ENCODE measurements at places on chromosomes 12 and 14.
A peak's percentile ranks its signal among the peaks of the same experiment; 100 is the strongest.

DNA sequence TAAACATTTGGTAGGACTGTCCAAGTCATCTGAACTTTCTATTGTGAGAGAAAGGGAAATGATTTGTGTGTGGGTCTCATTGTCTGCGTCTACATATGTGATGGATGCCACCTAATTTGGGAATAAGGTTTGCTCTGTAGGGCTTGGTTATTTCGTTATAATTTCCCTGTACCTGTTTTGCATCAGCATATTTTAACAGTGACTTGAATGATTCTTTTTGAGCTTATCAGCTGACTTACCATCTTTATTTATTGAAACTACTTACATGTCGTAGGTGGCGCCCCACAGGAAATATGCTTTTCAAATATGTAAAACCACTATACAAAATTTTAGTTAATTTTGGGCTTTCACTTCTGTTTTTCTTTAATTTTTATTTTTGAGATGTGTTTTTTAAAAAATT, 56.5 kb upstream of the BCAT1 start:
- no peak for DNase-seq

GRCh38 chr14:102584871-102585869, 7.3 kb upstream of the RCOR1 start:
- DNase-seq: no peak

GRCh38 chr12:59282999-59283398, 312.8 kb upstream of the SLC16A7 start:
- no peak for DNase-seq

- DNase-seq: peak; percentile 80
Measured at GRCh38 chr12:108838194-108839017, 19.0 kb downstream of the SSH1 start.

DNA sequence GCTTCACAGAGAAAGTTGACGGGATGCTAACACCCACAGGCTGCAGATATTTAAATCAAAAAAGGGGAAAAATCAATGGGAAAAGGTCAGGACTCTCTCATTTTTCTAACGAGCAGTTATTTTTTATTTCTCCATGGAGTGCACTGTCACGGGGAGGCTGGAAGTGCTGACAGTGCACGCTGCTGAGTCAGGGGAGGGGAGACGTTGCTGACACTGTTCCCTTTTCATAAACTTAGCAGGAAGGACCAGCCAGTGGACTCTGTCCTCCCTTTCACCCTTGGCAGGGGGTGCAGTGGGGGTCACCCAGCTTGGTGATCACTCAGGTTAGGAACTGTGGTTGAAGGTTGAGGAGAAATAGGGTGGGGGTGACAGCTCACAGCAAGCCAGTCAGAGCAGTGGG, 65.6 kb upstream of the FUT8 start:
- no peak for DNase-seq

DNA sequence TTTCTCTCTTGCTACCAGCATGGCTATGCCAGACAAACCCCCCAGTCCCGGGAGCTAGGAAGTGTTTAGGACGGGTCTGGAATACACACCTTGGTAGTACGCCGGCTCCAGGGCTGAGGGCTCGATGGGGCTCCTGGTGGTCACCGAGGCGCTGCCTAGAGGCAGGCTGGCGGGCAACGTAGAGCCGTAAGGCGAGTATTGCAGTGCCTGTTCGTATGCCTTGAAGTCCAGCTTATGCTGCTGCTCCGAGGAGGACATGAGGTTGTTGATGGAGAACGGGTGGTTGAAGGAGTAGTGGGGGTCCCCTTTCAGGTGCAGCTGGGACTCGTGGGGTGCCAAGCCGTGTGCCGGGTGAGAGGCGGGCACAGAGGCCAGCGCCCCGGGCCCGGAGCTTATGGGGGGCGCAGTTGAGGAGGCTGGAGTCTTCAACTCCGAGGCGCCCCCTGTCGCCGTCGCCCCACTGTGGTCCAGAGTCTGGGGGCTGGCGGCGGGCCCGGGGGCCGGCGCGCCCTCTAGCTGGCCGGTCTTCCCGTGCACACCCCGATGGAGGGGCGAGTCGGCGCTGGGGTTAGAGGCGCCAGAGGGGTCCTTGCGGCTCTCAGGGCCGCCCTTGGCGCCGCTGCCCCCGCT, 3.6 kb downstream of the FOXA1 start:
- DNase-seq: no peak

DNA sequence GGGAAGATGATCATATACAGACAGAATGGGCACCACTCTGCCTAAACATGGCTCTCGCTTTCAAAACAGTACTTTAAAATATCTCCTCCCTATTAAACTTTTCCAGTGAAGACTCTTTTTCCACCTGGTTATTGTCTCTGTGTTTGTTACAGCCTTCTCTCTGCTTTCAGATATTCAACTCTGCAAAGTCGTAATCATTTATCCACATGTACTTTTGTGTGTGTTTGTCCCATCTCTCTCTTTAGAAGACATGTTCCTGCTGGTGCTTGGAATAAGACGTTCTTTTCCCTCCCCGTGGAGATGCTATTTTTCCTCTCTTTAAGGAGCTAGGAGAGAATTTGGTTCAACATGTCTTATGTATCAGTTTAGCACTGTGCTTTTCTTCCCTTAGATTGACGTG, 45.1 kb downstream of the ETV6 start:
- DNase-seq: no peak

- no peak for DNase-seq
Measured at GRCh38 chr12:120314220-120314619, 12.1 kb downstream of the SIRT4 start.

GRCh38 chr14:22821193-22822015, 6.2 kb upstream of the SLC7A7 start:
- no peak for DNase-seq

- no peak for DNase-seq
Measured at GRCh38 chr12:124073356-124074035, 100.5 kb downstream of the ZNF664 start.

DNA sequence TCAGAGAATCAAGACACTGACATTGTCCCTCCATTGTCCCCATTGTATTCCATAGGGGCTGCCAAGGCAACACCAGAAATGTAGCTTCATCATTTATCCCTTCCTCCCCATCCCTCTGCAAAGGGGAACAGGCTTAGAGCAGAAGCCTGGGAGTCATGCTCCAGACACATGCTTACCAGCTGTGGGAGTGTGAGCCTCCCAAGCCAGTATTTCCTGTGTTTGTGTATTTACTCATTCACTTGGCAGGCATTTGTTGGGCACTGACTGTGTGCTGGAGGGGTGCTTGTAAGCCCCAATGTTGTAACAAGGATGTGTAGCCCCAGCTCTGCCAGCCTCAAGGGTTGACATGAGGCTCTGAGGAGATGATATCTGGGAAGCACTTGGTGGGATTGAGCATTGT, 46.0 kb upstream of the TCL1A start:
- DNase-seq: no peak

GRCh38 chr12:46944088-46944487, 118.3 kb upstream of the SLC38A4 start:
- DNase-seq: no peak

GRCh38 chr14:101772770-101773169, 11.3 kb downstream of the PPP2R5C start:
- DNase-seq: peak; percentile 13

DNA sequence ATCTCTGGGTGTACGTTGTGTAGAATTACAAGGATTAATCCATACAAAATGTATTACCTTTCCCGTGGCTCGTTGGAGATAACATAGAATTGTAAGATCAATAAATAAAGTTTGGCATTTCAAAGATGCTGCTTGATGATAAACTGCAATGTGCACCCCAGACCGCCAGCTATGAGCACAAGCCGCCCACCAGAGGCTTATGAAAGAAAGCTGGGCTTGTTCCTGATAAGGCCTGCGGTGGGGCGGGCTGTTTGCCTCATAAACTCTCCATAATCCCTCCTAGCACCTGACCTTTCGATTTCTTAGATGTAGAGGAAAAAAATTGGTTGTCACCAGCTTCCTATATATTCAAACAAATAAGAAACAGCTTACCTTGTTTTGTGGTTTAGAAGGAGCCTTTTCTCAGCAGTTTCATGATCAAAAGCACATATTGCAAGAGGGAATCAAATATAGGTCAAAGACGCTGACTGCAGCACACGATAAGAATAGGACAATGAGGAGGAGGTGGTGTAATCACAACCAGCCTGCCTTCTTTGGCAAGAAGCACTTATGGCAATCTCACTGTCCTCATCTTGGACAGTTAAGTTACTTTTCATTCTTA, 293.6 kb downstream of the RMST start:
- DNase-seq: no peak

DNA sequence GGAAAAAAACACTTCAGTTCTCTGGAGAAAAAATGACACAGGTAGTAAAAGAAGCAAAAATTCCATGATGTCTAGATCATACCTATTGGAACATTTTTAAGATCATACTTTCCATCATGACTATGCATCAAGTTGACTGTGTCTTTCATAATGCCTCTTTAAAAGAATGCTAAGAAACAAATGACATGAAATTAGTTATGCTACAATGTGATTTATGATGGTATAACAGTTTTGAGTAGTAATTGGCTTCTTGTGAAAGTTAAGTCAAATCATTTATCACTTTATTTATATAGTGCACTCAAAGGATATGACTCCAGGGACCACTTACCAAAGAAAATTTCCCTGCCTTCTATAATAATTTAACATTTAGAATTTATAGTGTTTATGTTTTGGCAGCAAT, 28.5 kb downstream of the RASSF9 start:
- DNase-seq: no peak

- no peak for DNase-seq
Measured at GRCh38 chr12:105228494-105228893, 7.5 kb downstream of the APPL2 start.

- no peak for DNase-seq
Measured at GRCh38 chr14:35346738-35347322, 54.6 kb downstream of the PSMA6 start.

- peak; percentile 24 for DNase-seq
Measured at GRCh38 chr14:53399057-53399456, 245.9 kb upstream of the DDHD1 start.

GRCh38 chr12:93689076-93689834, 12.1 kb downstream of the CRADD start:
- no peak for DNase-seq

DNA sequence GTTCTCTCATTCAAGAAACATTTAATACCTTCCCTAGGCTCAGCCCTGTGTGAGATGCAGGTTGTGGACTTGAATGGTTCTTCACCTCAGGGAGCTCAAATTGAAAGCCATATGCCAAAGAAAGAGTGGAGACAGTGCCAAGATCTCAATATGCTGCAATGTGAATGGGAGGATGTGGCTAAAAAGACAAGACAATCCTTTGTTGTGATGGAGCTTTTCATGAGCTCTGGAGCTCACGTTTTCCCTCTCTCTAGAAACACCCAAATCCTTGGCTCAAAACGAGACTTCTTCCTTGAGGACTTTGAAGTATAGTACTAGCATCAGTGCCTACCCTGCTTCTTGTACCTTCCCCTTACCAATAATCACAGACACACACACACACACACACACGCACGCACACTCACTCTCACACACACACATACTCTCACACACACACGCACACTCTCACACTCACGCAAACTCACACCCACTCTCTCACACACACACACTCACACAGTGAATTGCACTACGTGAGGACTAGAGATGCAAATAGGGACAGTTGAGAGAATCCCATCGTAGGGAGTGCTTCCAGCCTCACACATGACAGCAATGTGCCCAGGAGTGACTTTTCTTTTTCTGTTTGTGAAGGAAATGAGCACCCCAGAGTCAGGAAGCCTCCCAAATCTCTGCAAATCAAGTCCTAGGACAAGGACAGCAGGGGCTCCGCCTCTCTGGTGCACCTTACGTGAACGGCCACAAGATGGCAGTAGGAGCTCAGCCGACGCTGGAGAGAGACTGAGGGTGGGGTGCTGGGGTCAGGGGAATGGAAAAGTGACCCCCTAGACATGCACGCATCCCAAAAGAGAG, 231.4 kb downstream of the PCNX1 start:
- DNase-seq: peak; percentile 21

- no peak for DNase-seq
Measured at GRCh38 chr14:69325646-69326265, 65.8 kb downstream of the GALNT16 start.

- no peak for DNase-seq
Measured at GRCh38 chr12:130665753-130666152, 50.3 kb downstream of the RIMBP2 start.

GRCh38 chr12:49336645-49337584, at the start of gene C1QL4:
TSS of gene C1QL4 (minus strand) at chr12:49337188. CDS start at chr12:49336477, 711 bp downstream.
- peak; percentile 86 for DNase-seq

GRCh38 chr12:3032770-3033538, 44.2 kb upstream of the TSPAN9 start:
- no peak for DNase-seq

DNA sequence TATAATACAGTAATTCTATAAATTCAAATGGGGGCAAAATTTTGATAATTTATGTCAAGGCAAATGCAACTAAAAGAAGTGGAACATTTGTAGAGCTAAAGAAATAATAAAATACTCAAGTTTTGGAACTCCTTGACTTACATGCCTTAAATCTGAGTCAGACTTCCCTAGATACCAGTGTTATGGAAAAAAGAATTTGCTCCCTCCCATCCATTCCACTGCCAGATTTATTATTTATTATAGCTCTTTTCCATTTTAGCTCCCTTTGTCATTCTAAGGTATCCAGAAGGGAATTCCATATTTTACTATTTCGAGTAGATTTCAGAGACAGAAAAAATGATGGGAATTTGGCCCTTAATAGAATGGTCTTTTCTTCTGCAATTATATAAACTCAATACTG, 44.0 kb downstream of the RHOJ start:
- DNase-seq: no peak

GRCh38 chr12:130298322-130299021, 39.2 kb upstream of the PIWIL1 start:
- no peak for DNase-seq

GRCh38 chr12:52244615-52244994, 11.6 kb downstream of the KRT7 start:
- no peak for DNase-seq

DNA sequence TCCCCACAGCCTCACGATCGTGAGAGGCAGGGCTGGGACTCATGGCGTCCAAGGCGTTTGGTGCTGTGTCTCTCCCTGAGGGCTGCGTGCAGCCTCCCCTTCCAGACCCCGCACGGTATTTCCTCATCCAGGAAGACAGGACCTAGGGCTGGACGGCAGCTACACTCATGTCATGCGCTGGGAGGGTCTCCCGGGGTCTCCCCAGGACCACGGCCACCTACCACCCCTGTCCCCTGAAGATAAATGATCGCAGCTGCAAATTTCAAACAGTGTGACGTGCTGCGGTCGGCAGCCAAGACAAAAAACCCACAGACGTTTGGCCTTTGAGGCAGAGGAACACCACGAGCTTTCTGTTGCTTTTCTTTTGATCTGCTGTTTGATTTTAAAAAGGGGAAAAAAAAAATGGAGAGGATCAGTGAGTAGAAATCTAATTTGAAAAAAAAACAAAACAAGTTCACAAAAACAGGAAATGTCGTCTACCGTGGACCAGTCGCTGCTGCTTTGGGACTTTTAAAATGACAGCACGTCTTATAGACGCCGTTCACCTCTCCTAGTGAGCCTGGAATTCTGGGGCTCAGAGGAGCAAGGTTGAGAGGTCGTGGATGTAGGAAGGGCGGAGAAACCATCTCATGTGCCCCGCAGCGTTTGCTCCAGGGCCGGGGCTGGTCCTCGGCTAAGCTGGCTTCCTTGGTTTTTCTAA, 237.6 kb downstream of the SLC41A2 start:
- no peak for DNase-seq
